ENCODE measurements at places on chromosomes 3 and 15. TPM values are rescaled to one million over a fixed set of nuclear protein-coding genes. Genes with fewer than 3 reads are reported as not detected.

GRCh38 chr3:197858598-197858997 lies 67.5 kb downstream of the LRCH3 start:
- DNase-seq: no peak

- no peak for DNase-seq
Measured at GRCh38 chr3:40494698-40495097, 11.1 kb upstream of the ZNF620 start.

GRCh38 chr3:97884586-97885123 lies 62.8 kb downstream of the CRYBG3 start:
- no peak for DNase-seq

DNA sequence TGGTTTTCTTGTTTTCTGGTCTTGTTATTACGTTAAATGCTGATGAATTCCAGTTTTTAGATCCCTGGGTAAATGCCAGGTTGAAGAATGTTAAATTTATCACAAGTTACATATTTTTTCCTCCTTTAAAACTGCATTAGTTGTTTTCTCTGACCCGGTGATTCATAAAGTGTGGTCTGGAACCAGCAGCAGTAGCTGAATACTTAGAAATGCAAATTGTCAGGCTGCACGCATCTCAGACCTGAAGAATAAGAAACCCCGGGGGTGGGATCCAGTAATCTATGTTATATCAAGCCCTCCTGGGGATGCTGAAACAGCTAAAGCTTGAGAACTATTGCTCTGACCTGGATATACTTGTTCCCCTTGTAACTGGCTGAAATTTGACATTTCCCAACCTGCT lies 69.1 kb downstream of the PEX5L start:
- no peak for DNase-seq

- no peak for DNase-seq
Measured at GRCh38 chr3:156424758-156425157, 130.2 kb downstream of the SSR3 start.

DNA sequence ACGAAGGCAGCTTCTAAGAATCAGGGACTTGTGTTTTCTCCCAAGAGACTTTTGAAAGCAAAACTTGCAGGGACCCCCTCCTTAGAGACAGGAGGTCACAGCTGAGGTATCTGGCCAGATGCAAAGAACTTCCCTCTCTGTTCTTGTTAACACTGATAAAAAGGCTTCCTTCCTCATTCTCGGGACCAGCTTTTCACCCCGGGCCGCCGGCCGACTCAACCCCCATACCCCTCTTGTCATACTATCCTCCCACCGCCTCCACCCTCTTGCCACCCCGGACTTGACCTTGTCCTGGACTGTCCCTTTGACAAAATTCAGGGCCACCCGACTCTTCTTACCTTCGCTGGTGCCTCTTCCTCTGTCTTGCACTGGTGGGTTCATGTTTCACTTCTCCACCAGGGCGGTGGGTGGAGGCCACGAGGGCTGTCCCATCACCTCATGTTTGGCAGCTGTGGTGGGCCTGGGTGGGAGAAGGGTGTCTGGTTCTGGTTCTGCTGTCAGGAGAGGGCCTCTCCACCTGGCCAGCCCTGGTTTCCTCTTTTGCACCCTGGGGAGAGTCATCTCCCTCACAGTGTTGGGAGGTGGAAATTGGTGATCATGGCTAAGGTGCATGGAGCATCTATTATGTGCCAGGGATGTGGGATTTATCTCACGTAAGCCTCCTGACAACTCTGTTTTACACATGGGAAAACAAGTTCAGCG lies 32.5 kb downstream of the BHLHE40 start:
- DNase-seq: no peak

GRCh38 chr15:77591968-77592613 lies 40.6 kb downstream of the LINGO1 start:
- DNase-seq: no peak

- DNase-seq: no peak
Measured at GRCh38 chr3:54781728-54782127, 146.1 kb downstream of the LRTM1 start.

The MYRIP gene
- total RNA-seq: 0.84 TPM

The CRYGS gene
- 0.55 TPM for total RNA-seq
